ENCODE measurements at places on chromosomes 12 and 14.
A peak's percentile ranks its signal among the peaks of the same experiment; 100 is the strongest.

- no peak for DNase-seq
Measured at GRCh38 chr14:23481979-23482822, 12.7 kb downstream of the NGDN start.

DNA sequence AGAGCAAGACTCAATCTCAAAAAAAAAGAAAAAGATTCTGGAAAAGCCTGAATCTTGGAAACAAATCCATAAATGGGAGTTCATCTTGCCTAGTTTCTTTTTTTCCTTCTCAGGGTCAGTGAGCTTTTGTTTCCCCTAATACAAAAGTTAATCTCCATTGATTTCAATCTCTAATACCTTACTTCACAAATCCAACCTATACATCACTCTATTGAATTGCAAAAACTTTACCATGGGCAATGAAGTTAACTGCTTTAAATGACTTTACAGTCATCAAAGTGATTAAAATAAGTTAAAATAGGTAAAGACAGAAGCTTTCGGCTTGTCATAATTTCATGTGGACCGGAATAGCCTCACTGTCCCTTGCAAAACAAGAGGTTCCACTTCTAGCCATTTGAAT, 1012.7 kb upstream of the SEL1L start:
- no peak for DNase-seq

DNA sequence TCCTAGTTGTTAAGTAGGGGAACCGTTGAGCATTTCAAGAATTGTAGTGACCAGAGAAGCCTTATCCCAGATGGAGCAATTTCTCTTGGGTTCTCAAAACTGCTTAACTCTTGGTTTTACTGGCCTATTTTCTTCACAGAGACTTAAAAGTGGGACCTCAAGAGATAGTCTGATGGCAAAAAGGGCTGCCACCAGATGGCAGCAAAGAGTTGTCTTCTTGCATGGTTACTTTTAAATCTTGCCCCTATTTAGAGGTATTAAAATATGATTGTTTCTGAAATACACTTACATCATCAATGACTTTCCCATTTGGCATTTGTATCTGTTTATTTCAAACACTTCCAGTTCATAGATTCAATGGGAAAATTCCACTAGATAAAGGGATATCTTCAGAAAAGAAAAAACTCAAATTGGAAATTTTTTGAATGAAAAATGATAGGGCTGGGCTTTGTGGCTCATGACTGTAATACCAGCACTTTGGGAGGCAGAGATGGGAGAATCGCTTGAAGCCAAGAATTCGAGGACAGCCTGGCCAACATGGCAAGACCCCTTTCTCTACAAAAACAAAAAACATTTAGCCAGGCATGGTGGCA, 69.9 kb upstream of the CNTN1 start:
- DNase-seq, result no peak

GRCh38 chr12:9634177-9634803, 26.6 kb upstream of the KLRB1 start:
- DNase-seq, result peak; percentile 86

DNA sequence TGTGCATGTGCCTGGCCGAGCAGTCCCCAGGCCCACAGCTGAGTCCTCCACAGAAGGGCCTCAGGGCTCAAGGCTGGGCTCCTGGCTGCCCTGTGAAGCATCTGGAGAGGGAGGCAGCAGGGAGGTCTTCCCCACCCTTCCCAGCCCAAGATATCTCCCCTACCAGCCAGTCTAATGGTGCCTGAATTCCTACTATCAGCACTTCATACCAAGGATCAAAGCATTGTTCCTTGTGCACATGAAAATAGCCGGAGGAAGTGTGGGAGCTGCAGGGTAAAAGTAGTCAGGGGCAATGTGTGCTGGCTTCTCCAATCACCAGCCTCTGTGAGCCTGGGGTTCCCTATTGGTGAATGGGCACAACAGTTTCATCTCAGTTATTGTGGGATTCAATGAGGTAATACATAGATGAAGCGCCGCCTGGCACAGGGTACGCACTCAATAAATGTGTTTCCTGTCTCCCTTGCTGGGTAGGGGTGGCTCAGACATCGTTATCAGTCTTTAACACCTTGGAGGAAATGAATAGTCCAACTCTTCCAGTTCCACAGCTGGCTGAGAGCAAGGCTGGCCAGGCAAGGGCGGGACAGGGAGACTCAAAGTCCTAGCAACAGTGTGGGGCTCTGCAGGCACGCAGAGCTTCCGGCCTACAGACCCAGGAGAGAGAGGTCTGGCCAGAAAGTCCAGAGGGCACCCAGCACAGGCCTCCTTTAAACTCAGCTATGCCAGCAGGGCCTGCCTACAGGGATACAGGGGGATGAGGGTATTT, 39.1 kb upstream of the PNMA1 start:
- DNase-seq, result peak; percentile 65
